ENCODE measurements at places on chromosomes 1 and 21. TPM values are rescaled to one million over a fixed set of nuclear protein-coding genes. Genes with fewer than 3 reads are reported as not detected.

The KIAA1614 gene
- total RNA-seq, result 12.7 TPM

The SCNM1 gene
- total RNA-seq, result 26.8 TPM

The RUNX3 gene
- total RNA-seq, result 1.8 TPM

The RGS2 gene
- 5.8 TPM for total RNA-seq

The DCAF6 gene
- 91.6 TPM for total RNA-seq

The PROK1 gene
- not detected for total RNA-seq

The IFNAR2 gene
- total RNA-seq, result 4.0 TPM

The FLG gene
- 4.4 TPM for total RNA-seq

The ACTL8 gene
- total RNA-seq, result not detected

The ATP5PB gene
- total RNA-seq, result 272 TPM

The NMNAT2 gene
- 2.5 TPM for total RNA-seq

The GSTM1 gene
- total RNA-seq, result not detected

DNA sequence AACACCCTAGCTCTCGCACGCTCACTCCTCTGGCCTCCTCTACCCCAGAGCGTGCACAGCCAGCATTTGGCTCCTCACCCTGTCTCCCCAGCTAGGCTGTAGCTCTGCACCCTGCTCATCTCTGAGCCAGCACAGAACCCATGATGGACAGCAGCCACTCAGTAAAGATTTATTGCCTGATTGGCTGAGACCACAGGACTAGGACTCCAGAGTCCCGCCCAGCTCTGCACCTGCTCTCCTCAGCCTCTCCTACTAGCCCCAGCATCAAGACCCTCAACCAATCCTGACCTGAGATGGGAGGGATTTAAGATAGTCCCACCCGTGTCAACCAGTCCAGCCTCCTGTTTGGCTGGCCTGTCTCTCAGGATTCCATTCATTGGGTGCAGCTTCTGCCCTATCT lies 9.3 kb downstream of the C1QB start:
- peak; percentile 79 for DNase-seq

GRCh38 chr21:33015096-33015495 lies 10.6 kb upstream of the OLIG2 start:
- DNase-seq, result no peak

DNA sequence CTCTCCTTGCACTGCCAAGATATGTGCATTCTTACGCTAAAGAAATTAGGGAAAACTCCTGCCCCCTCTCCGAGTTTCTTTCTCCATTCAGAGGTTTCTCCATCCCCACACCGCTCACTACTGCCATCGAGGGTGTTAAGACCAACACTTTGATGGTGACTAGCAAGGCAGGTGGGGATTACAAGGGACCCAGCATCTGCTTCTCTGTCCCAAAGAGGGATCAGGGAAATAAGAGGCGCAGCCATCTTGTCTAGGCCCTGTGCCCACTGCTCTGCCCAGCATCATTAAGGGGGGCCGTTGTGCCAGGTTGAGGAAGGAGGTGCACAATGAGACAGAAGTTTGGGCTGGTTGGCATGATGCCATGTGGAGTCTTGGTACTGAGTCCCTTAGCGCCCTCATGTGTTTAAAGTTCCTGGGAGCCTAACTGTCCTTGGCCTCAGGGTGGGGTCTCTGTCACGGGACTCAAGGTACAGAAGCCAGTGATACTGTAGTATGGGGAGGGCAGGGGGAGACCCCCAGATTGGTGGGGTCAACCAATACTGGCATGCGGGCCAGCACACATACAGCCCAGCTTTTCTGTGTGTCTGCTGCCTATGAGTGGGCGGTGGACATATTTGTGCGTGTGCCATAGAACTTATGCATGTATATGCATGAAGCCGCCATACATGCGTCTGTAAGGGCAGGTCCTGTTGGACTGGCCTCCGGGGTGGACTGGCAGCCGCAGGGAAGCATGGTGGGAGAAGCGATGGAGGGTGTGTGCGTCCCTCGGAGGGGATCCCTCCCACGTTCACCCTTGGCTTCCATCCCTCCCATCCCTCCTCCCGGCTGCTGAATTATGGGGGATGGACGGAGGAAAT lies 5.5 kb downstream of the EFNA3 start:
- DNase-seq, result peak; percentile 91

- DNase-seq, result no peak
Measured at GRCh38 chr1:234235434-234235881, 137.8 kb upstream of the COA6 start.

DNA sequence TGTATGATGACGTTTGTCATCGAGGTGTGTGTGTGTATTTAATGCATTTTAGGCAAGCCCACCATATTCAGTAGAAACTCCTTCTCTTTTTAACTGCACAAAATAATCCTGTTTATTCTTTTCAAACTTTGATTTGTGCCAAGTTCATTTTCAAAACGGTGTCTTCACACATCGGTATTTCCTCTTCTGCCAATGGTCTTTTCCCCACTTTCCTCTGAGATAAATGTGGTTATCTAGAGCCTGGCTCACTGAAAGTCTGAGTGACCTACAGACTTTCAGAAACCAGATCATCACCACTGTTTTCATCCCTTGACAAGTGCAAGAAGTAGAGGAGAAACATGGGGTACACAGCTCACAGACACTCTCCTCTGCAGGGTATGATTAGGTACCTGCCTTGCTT lies 69.4 kb downstream of the GPATCH2 start:
- DNase-seq, result no peak

DNA sequence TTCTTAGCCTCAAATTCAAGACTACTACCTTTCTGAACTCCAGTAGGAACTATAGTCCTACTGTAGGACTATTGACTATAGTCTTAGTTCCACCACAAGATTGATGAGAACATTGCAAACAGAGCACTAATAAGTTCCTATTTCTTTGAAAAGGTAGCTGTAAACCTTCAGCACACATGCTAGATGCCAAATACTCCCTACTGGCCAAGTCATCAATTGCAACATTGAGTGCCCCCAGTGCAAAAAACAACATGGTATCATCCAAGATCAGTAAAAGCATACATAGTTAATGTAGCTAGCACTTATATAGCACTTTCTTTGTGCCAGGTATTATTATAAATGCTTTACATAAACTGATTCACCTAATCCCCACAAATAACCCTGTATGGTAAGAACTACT lies 99.8 kb downstream of the MRPL39 start:
- no peak for DNase-seq

DNA sequence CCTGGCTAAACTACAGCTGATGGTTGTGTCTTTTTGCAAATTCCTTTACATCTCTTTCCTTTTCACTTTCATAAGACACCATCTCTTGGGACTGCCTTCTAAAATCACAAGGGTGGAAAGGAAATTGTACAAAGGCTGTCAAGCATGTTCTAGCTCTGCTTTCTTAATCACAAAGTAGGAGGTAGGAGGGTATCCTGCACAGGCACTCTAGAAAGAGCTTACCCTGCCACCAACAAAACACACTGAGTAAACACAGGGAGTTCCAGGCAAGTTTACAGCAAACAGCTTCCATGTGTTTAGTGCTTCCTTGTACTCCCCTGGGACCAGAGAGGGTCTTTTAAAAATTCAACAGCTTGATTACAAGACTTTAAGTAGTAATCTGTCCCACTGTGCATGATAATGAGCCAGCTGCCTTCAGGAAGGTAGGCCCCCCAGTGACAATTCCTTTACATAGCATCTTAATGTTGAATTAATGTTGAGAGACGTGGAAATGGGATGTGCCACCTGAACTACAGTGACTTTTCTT lies 2.4 kb downstream of the PLPP3 start:
- DNase-seq, result peak; percentile 81

GRCh38 chr21:14383596-14384180 lies 742 bp upstream of the HSPA13 start:
- DNase-seq, result peak; percentile 43

- no peak for DNase-seq
Measured at GRCh38 chr1:77513839-77514763, 168.4 kb downstream of the ZZZ3 start.

- DNase-seq, result no peak
Measured at GRCh38 chr1:209012443-209013196, 570.9 kb upstream of the CAMK1G start.

DNA sequence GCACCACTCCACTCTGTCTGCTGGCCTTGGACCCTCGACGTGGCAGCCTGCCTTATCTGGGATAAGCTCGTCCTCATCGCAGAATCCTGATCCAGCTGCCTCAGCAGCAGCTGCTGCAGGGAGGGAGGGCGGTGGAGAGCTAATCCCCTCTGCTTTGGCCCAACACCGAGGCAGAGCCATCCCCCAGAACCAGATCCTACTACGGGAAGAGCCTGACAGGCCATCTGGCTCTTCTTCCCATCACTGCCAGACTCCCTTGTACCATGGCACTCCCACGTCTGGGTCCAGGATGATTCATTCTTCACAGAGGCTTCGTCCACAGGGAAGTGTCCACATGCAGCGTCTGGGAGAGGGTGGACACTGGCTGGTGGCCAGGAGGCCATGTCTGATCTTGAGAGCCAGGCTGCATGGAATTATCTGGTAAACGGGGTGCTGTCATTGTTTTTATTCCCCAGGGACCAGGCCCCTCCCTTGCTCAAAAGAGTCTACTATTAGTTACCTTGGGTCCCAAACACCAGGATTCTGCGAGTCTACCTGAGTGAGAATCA lies 14.6 kb upstream of the PKP1 start:
- peak; percentile 94 for DNase-seq

- DNase-seq, result peak; percentile 92
Measured at GRCh38 chr1:225766967-225767633, 10.5 kb upstream of the SRP9 start.

DNA sequence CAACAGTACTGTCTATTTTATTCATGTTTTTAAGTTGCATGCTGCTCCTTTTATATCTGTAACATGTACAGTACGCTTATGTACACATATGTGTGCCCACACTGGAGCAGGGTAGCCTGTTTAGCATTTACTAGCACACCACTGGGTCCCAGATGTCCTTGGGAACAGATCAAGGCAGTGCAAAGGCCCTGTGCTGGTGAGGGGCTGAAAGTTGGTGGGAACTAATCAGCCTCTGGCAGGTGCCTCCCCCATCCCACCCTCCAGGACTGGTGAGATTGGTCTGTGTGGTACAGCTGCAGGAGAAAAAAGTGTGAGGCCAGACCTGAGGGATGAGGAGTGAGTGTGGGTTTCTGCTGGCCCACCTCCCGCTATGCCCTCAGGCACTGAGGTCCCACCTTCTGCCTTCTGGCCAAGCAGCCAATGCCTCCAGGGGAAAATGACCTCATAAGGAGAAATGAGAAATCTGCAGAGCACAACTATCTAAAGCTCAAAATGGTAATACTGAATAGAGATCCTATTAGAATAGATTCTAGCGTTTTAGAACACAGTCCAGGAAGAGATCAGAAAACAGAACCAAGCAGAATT lies 58.9 kb downstream of the POFUT2 start:
- no peak for DNase-seq

DNA sequence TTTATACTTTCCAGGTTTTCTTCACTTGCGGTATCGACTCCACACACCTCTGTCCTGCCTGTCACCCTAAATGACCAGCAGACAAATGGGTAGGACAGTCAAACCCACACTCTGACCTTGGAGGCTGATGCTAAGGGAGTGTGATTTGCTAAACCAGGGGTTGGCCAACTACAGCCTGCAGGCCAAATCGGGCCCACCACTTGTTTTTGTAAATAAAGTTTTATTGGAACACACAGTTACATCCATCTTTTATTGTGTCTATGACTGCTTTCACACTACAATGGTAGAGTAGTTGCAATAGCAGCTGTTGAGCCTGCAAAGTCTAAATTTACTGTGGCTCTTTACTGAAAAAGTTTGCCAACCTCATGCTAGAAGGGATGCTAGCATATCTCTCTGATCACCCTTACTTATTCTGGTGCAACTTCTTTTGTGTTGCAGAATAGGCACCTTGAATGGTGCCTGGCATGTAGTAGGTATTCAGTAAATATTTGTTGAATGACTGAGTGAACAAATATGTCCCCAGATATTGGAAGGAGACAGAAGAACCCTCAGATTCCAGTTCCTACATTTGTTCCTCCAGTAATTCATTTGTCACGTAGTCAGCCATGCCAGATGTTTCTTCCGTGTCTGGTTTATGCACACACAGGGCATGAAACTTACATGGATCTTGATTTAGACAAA lies 18.6 kb downstream of the IFNGR2 start:
- DNase-seq, result no peak

DNA sequence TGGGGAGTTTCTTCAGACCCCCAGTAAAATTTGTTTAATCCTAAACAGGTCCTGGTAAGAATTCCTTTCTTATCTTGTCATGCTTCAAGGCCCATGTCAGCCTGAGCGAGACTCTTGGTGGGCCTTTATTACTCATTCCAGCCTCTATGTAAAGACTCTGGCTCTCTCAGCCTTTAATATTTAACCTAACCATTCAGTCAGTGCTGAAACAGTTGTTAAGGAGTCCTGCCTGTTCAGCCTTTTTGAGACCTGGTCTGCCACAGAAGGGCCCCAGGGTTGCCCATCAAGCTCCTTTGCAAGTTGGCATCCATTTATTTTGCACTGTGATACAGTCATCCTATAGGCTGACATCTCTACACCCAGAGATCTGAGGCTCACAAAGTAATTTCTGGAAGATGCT lies 107.7 kb upstream of the VANGL1 start:
- no peak for DNase-seq

- DNase-seq, result no peak
Measured at GRCh38 chr1:180501865-180502360, 464 bp downstream of the ACBD6 start.

GRCh38 chr1:43373066-43373940 lies 5.5 kb upstream of the ELOVL1 start:
- DNase-seq, result peak; percentile 95

GRCh38 chr1:114189398-114189797 lies 35.7 kb upstream of the SYT6 start:
- DNase-seq, result no peak

DNA sequence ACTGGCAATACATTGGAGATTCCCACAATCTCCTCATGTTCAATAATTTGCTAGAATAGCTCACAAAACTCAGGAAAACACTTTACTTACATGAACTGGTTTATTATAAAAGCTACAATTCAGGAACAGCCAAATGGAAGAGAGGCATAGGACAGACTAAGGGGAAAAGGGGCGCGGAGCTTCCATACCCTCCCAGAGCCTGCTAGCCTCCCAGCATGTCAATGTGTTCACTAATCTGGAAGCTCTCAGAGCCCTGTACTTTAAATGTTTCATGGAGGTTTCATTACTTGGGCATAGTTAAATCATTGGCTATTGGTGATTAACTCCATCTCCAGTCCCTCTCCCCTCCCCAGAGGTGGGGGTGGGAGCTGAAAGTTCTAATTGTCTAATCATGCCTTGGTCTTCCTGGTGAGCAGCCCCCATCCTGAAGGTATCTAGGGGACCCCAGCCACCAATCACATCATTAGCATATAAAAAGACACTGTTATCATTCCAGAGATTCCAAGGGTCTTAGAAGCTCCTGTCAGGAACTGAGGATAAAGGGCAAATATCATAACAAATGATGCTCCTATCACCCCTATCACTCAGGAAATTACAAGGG lies 10.9 kb upstream of the DMRTB1 start:
- DNase-seq, result no peak

- DNase-seq, result no peak
Measured at GRCh38 chr1:7916501-7916830, 24.2 kb downstream of the TNFRSF9 start.

- DNase-seq, result no peak
Measured at GRCh38 chr21:17783481-17784179, 35.5 kb downstream of the C21orf91 start.

- DNase-seq, result peak; percentile 8
Measured at GRCh38 chr1:10160173-10160572, 50.2 kb upstream of the KIF1B start.

- DNase-seq, result no peak
Measured at GRCh38 chr1:211588711-211589110, 9.8 kb upstream of the SLC30A1 start.

GRCh38 chr1:176877557-176877956 lies 287.0 kb downstream of the ASTN1 start:
- no peak for DNase-seq

- DNase-seq, result peak; percentile 77
Measured at GRCh38 chr1:11761988-11762406, at the start of gene C1orf167. Gene C1orf167, plus strand, starts transcription at chr1:11762193. Its CDS starts 2,208 bp downstream, at chr1:11764401.
